ENCODE measurements at places on chromosomes 7 and 10. TPM values are rescaled to one million over a fixed set of nuclear protein-coding genes. Genes with fewer than 3 reads are reported as not detected.

GRCh38 chr7:2873146-2873545 is 29.0 kb upstream of the GNA12 start:
- no peak for DNase-seq

DNA sequence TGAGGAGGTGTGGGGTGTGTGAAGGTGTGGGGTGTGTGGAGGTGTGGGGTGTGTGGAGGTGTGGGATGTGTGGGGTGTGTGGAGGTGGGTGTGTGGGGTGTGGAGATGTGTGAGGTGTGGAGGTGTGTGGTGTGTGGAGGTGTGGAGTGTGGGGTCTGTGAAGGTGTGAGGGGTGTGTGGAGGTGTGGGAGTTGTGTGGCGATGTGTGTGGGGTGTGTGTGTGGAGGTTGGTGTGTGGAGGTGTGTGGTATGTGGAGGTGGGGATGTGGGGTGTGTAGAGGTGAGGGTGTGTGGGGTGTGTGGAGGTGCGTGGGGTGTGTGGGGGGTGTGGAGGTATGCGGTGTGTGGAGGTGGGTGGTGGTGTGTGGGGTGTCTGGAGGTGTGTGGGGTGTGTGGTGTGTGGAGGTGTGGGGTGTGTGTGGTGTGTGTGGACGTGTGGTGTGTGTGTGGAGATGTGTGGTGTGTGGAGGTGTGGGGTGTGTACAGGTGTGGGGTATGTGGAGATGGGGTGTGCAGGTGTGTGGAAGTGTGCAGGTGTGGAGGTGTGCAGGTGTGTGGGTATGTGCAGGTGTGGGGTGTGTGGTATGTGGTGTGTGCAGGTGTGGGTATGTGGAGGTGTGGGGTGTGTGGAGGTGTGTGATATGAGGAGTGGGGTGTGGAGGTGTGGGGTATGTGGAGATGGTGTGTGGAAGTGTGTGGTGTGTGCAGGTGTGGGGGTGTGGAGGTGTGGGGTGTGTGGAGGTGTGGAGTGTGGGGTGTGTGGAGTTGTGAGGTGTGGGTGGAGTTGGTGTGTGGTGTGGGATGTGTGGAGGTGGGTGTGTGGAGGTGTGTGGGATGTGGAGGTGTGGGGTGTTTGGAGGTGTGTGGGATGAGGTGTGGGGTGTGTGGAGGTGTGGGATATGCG is 34.5 kb downstream of the SPDYE17 start:
- DNase-seq, result no peak

GRCh38 chr7:8362723-8363369 is 70.6 kb upstream of the NXPH1 start:
- DNase-seq, result no peak

DNA sequence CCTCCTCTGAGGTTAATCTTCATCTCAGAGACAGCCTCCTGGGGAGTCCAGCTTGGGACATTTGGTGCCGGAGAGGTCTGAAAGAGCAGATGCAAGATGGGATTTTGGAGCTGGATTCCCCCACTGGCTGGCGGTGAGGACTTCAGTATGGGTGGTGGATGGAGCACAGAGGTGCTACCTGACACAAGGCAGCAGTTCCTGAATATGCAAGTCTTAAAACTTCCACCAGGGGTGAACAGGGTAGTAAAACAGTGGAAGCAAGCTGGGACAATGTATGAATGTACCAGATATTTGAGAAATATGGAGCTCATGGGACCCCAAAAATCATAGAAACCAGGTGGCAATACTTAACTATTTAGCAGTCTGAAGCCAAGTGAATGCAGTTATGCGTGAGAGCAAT is 4.8 kb upstream of the TAF3 start:
- no peak for DNase-seq

DNA sequence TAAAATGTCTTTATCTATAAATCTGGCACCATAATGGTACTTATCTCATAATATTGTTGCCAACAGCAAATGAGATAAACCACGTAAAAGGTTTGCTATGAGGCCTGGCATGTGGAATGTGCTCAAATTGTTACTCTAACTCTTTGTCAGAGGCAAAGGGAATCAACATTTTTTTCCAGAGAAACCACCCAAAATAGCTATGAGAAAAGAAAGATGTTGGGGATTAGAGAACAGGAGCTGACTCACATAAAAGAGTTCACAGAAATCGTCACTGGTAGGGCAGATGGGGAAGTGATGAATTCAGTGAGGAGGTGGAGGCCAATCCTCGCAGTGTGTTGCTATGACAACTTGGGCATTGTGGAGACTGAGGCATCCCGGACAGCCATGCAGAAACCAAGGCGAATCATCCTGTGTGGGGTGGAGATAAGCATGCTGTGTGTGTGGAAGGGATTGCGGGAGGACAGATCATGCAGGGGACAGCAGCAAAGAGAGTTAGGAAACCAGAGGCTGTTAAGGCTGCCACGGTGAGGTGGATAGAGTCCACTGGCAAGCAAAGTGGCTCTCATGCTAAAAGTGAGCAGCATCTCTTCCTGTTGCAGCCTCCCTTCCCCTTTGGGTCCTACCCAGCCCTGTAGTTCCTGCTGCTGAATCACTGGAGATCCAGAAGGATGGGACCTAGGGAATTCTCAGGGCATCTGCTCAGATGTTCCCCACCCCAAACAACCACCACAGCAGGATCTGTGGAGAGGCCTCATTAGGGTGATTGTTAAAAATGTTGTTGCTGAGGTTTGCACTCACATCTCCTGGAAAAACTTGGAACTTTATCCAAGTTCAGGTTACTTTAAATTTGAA is 103.9 kb downstream of the CUBN start:
- peak; percentile 86 for DNase-seq

- DNase-seq, result peak; percentile 18
Observed at GRCh38 chr7:99665312-99666012, 14.3 kb downstream of the CYP3A5 start.

GRCh38 chr7:21883069-21883468 is 62.6 kb downstream of the CDCA7L start:
- DNase-seq, result no peak

- DNase-seq, result peak; percentile 35
Observed at GRCh38 chr10:49310460-49310859, 11.5 kb downstream of the C10orf71 start.

- no peak for DNase-seq
Observed at GRCh38 chr7:68893411-68893810, 704.9 kb upstream of the AUTS2 start.

AGAP5 gene
- 9.8 TPM for total RNA-seq

CHAT gene
- total RNA-seq, result not detected

TEX36 gene
- total RNA-seq, result not detected

OR6B1 gene
- not detected for total RNA-seq

CH25H gene
- 0.56 TPM for total RNA-seq

Measured in activated T-cell treated with anti-CD3 and anti-CD28 coated beads, Interleukin-2, amount 50 U/mL, for 72 hours (primary cell).